CD8-positive, alpha-beta memory T cell (primary cell): ENCODE measurements at places on chromosomes 13 and 19. TPM values are rescaled to one million over a fixed set of nuclear protein-coding genes. Genes with fewer than 3 reads are reported as not detected.

DNA sequence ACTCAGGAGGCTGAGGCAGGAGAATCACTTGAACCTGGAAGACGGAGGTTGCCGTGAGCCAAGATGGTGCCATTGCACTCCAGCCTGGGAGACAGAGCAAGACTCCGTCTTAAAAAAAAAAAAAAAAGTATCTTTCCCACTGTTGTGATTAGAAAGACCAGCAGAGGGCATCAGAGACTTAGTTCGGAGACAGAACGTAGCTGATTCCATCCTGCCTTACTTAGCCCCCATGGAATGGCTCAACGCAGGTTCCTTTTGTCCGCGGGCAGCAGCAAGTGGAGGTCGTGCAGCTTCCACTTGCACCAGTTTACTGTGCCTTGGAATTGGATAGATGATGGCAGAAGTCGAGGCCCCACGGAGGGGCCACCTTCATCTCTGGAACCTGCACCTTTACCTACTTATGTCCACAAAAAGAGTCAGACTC is 8.1 kb downstream of the TIMM29 start:
- no peaks in the 10 kb centered on the region for H3K4me1 ChIP-seq
- H3K4me3 ChIP-seq = no peak overlapping the region
- H3K27ac ChIP-seq = no peak overlapping the region
- no peaks in the 10 kb centered on the region for H3K27me3 ChIP-seq
- H3K36me3 ChIP-seq = no peaks in the 10 kb centered on the region

DNA sequence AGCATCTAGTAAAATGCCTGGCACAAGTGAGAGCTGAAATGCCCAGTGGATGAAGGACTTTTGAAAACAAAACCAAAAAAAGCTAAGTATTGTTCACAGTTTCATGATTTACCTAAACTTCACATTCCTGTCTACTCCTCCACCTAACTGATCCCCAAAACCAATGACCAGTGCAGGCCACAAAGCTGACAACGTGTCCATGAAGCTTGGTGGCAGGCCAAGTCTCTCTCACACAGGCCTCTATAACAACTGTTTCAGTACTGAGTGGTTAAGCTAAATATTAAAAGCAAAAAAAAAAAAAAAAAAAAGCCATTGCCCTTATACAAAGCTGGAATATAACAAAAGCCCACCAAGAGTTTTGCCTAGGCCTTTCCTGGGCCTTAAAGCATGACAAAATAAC is 36.4 kb downstream of the STK24 start:
- H3K36me3 ChIP-seq = no peaks in the 10 kb centered on the region
- no peaks in the 10 kb centered on the region for H3K27me3 ChIP-seq
- H3K27ac ChIP-seq = no peak overlapping the region

GRCh38 chr19:47226426-47227351 is 4.3 kb downstream of the BBC3 start:
- H3K27ac ChIP-seq = peak overlapping the region; percentile 94
- H3K36me3 ChIP-seq = no peaks in the 10 kb centered on the region
- peak; percentile 79 for DNase-seq
- peak overlapping the region; percentile 74 for H3K4me3 ChIP-seq
- peaks cover 41% of the 10 kb centered on the region for H3K4me1 ChIP-seq
- no peaks in the 10 kb centered on the region for H3K27me3 ChIP-seq

- H3K4me1 ChIP-seq = no peaks in the 10 kb centered on the region
- no peak overlapping the region for H3K27ac ChIP-seq
- no peak for DNase-seq
- no peaks in the 10 kb centered on the region for H3K27me3 ChIP-seq
- no peaks in the 10 kb centered on the region for H3K36me3 ChIP-seq
- no peak overlapping the region for H3K4me3 ChIP-seq
Measured at GRCh38 chr19:16772841-16773240, 53.2 kb downstream of the NWD1 start.

- no peak overlapping the region for H3K27ac ChIP-seq
- no peaks in the 10 kb centered on the region for H3K4me1 ChIP-seq
- no peak for DNase-seq
Measured at GRCh38 chr19:49247676-49248075, 77.3 kb downstream of the SLC6A16 start.

DNA sequence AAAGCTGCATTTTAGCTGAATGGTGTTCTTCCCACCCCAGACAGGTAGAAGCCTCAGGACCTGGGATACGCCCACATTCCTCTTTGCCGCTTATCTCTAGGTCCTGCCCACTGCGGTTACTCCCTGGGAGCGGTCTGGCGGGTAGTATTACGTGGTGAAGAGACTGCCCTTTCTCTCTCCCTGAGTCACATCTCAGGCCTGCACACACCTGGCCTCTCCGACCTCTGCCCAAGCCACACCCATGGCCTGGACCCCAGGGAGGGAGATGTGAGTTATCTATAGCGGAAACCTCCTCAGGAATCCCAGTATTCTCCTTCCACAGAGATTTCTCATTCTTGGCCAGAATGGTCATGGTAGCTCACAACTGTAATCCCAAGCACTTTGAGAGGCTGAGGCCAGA is 17.3 kb downstream of the RHPN2 start:
- no peaks in the 10 kb centered on the region for H3K4me1 ChIP-seq
- H3K4me3 ChIP-seq = no peak overlapping the region
- H3K27me3 ChIP-seq = no peaks in the 10 kb centered on the region
- no peaks in the 10 kb centered on the region for H3K36me3 ChIP-seq
- no peak for DNase-seq

- no peaks in the 10 kb centered on the region for H3K27me3 ChIP-seq
- H3K4me3 ChIP-seq = no peak overlapping the region
- peaks cover 15% of the 10 kb centered on the region for H3K4me1 ChIP-seq
- peaks cover 57% of the 10 kb centered on the region for H3K36me3 ChIP-seq
Measured at GRCh38 chr19:9839415-9839814, 4.3 kb downstream of the PIN1 start.

DNA sequence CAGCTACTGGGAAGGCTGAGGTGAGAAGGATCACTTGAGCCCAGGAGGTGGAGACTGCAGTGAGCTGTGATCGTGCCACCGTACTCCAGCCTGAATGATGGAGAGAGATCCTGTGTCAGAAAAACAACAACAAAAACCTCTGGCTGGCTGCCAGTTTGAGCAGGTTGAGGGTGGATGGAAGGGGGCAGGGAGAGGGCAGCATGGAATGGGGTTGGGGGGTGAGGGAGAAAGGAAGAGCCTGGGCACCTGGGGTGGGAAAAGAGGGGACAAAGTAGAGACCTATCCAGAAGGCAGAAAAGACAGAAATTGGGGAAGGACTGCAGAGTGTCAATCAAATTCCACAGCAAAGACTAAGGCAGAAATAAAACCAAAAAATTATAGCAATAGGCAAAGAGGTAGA is 4.7 kb downstream of the SLC1A5 start:
- peaks cover 38% of the 10 kb centered on the region for H3K4me1 ChIP-seq
- DNase-seq = no peak
- no peaks in the 10 kb centered on the region for H3K27me3 ChIP-seq
- H3K36me3 ChIP-seq = peaks cover 5% of the 10 kb centered on the region

GRCh38 chr19:24029941-24030636 is 56.9 kb upstream of the ZNF254 start:
- DNase-seq = no peak
- H3K4me1 ChIP-seq = peaks cover 26% of the 10 kb centered on the region

DNA sequence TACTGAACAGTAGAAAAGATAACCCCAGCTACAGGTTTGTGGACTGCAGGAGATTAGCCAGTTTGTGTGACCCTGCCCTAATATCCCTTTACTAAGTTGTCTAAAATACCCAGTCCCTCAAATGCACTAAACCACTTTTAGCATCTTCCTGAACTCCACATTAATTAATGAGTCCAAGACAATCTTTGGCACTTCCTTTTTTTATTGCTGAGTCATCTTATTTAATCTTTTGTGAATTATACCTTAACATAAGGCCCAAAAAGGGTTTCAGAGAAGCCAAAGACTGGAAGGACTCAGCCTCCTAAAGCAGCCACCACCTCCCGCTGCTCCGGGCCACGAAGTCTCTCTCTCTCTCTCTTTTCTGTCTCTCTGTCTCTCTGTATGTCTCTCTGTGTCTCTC is 48.8 kb upstream of the PDCD5 start:
- H3K27me3 ChIP-seq = no peaks in the 10 kb centered on the region
- no peak for DNase-seq
- no peak overlapping the region for H3K27ac ChIP-seq
- H3K4me3 ChIP-seq = no peak overlapping the region
- no peaks in the 10 kb centered on the region for H3K4me1 ChIP-seq

Gene SHISA7
- polyA plus RNA-seq = not detected

Gene GPR180
- 1.9 TPM for polyA plus RNA-seq

Gene ERICH4
- polyA plus RNA-seq = not detected

Gene CACNG8
- not detected for polyA plus RNA-seq
